ENCODE measurements at places on chromosomes 1 and 21.

GRCh38 chr1:39088658-39089057, 62.5 kb downstream of the NDUFS5 start:
- peak; percentile 53 for DNase-seq

- peak; percentile 9 for DNase-seq
These were observed 724.6 kb downstream of the USP25 start for GRCh38 chr21:16454399-16454798.

GRCh38 chr1:204350857-204351573, 8.7 kb downstream of the PLEKHA6 start:
- no peak for DNase-seq

DNA sequence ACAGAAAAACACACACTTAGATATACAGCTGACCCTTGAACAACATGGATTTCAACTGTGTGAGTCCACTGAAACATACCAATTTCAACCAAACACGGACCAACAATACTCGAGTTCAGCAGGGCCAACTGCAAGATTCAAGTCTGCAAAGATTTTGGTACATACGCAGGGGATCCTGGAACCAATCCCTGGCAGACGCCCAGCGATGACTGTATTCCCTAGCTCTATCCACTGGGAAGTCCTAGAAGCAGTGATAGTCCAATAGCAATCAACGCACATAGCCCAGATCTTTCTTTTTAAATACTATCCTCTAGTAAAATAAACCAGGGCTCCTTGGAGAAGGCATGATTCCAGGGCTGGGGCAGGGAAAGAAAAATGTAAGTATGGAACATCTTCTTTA, 9.0 kb downstream of the DDX59 start:
- DNase-seq, result no peak

DNA sequence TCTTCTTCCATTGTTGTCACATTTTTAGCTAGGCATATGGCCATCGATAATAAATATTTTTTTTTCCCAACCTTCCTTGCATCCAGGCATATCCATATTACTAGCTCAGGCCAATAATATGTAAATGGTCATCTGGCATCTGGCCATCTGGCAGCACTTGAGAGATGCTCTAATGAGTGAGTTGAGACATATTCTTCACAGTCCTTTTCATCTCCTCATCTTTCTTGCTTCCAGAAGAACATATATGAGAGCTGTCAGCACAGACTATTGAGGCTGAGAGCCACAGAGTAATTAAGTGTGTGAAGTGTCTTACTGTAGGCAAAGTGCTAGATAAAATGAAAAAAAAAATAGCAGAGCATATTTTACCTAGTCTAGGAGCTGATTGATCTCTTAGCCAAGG, 628.4 kb upstream of the TMPRSS15 start:
- DNase-seq, result no peak

All from NAMALWA (cell line).